ENCODE measurements at places on chromosomes 6 and 20. TPM values are rescaled to one million over a fixed set of nuclear protein-coding genes. Genes with fewer than 3 reads are reported as not detected.

- no peak for DNase-seq
Measured at GRCh38 chr6:113570161-113570560, 287.0 kb upstream of the MARCKS start.

DNA sequence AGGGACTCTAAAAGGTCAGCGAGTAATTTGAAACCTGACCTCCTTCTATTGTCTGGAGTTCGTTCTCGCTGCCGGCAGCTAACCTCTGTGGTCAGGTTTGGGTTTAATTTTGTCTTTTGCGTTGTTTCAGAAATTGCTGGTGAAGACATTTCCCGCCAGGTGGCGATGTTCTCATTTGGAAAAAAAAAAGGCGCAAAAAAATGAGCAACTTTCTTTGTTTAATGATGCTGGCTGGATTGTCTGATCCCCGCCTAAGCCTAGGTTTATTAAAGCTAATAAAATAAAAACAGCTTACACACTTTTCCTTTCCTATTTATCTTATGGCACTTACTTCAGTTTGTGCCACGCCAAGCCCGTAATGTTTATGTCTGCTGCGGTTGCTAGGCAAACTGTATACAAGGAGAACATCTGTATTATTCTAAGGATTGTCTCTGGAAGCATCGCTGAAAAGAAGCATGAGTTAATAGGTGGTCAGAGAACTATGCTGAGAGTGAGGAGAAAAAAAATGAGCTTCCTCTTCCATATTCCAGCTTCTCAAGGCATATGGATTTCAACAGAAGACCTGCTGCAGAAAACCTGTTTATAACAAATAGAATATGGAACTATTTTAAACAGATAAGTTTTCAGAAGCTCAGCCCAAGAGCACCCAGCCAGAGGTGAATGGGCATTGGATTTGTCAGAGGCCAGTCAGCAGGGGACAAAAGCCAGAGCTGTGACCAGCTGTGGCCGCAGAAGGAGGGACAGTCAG is 205.7 kb downstream of the DOK5 start:
- DNase-seq = no peak

DNA sequence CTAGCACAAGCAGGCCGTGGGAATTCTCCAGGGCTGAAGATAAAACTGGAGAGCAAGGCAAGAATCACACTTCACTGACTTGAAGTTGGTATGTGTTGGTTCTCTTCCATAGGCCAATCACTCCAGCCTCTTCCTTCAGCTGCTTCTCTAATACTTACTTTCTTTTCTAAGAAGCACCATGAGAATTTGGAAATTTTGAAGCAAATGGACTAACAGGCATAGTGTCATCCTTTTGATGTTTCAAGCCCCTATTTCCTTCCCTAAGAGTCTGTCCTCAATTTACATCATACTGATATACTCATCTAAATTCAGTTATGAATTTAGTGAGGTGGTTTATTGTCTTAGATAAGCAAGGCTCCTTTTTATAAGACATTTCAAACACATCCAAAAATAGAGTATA is 24.0 kb downstream of the SLC26A8 start:
- DNase-seq = no peak

DNA sequence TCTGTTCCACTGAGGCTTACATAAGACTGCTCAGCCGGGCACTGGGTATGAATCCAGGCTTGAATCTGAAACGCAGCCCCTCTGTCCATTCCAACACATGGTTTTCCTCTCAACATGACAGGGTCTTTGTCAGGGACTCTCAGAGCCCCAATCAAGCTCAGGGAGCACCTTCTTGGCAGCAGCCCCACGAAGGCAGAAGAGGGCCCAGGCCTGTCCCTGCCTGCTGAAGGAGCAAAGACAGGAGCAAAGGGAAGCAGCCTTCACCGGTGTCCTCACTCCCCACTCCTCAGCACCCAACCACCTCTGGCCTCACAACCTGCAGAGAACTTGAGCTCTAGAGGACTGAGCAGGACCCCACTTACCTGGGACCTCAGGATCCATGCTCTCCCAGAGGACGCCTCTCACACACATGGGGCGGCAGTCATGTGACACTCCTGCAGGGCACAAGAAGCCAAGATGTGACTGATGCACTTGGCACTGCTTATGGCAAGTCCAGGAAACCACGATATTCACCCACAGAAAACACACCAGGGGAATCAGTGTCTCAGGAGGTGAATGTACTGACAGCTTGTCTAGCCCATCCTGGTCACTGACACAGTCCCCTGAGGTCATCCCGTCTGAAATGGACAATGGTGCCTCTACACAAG is 4.3 kb downstream of the SNHG17 start:
- DNase-seq = no peak

GRCh38 chr6:170260686-170261085 is 30.2 kb downstream of the DLL1 start:
- DNase-seq = no peak

GRCh38 chr6:17313971-17314370 is 32.8 kb downstream of the RBM24 start:
- DNase-seq = no peak

DNA sequence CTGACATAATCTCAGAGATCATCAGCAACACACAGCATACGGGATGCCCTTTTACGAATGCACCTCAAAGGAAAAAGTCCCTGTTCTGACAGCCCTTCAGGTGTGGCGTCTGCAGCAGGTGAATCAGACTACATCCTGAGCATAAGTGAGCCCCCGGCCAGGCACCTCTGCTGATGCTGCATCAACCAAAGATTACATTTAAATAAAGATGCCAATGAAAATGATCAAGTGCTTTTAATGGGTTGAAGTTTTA is 58.7 kb downstream of the INSM1 start:
- no peak for DNase-seq

- no peak for DNase-seq
Measured at GRCh38 chr20:46006022-46006705, 2.5 kb upstream of the MMP9 start.

DNA sequence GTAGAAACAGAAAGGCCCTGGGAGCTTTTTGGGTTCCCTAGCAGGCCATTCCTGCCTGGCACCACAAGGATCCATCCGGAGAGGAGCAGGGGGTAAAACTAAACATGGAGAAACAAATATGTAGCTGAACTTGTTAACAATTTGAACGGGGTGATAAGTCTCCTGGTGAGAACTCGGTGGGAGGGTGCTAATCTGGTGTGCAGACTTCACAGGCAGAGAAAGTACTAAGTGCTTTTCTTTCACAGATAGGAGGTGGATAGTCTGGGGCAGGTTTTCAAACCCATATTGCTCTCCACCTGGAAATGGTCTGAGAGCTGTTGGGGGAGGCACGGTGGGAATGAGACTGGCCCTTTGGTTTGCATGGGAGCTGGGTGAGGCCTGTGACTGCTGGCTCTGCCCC is 196.3 kb upstream of the FUT9 start:
- DNase-seq = no peak

DNA sequence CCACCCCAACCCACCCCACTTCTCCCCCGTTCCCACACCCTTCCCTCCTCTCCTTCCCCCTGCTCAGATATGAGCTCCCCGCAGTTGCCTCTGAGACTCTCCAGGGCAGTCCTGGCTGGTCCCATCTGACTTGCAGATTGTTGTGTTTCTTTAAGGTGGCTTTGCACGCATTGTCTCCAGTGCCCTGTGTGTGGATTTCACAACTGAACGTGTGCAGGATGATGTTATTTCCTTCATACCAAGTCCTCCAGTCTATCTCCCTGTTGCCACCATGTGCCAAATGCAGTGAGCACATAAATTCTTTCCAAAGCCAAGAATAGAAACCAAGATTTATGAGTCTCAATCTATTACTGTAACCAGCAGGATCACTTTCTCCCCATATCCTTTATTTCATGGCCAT is 79.1 kb downstream of the TMEM242 start:
- DNase-seq = no peak

GRCh38 chr6:6699741-6700367 is 111.3 kb downstream of the LY86 start:
- no peak for DNase-seq

DNA sequence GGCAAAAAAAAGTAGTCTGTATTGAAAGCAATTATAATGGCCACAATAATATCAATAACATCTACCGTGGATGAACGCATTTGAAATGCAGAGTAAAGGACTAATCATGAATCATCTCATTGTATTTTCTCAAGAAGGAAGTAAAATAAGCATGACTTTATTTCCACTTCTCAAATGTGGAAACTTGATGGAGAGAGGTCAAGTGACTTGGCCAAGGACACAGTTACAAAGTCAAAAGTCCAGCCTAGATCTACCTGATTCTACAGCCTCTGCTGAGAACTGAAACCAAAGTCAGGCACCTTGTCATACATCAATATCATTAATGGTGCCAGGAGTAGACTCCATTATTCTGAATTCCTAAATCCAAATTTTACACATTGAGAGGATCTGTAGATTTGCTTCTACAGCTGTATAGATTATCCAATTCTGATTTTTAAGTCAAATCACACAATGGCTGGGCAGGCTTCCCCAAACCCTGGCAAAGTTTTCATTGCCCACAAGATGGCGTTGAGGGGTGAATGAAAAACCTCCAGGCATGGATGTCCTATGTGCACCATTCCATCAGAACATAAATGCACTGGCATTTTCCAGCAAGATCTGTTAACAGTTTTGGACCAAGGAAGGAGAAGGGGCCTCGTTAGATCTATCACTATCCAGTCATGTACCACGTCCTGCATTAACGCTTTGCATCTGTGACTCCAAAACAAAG is 423.1 kb downstream of the MAFB start:
- DNase-seq = no peak

DNA sequence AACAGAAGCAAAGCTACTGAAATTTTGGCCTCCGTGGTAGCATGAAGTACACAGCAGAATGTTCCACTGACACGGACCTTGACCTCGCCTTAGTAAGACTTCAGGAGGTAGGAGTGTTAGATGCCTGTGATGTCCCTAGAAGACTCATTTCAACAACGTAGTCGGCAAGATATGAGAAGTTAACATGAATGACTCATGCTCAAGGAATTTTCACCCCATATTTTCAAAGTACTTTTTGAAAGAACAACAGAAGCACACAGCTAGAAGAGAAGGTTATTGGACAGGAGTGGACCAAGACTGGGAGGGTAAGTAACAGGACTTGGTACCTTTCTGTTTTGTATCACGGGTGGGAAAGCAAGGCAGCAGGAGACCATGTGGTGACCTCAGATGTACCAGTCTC is 78.0 kb downstream of the DZANK1 start:
- DNase-seq = no peak

DNA sequence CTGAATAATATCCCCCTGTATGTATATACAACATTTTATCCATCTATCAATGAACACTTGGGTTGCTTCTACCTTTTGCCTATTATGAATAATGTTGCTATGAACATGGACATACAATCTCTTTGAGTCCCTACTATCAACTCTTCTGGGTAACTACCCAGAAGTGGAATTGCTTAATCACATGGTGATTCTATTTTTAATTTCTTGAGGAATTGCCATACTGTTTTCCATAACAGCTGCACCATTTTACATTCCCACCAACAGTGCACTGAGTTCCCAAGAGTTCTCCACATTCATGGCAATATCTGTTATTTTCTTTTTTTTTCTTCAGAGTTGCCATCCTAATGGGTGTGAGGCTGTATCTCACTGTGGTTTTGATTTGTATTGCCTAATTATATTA is 88.3 kb downstream of the ZHX3 start:
- no peak for DNase-seq

DNA sequence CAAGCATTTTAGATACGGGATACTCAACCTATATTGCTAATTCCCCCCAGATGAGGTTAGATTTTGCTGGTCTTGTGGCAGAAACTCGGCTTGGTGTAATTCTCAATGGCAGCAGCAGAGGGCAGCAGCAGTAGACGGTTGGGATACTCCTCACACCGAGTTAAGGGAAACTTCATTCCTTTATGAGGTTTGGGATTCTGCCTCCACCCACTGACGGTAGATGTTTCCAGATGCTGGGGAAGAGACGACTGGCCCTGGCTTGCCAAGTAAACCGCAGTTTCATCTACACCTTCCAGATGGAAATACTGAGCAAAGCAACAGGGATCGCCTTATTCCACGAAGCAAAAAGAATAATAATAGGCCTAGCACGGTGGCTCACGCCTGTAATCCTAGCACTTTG is 8.2 kb upstream of the TBC1D7 start:
- peak; percentile 76 for DNase-seq

DNA sequence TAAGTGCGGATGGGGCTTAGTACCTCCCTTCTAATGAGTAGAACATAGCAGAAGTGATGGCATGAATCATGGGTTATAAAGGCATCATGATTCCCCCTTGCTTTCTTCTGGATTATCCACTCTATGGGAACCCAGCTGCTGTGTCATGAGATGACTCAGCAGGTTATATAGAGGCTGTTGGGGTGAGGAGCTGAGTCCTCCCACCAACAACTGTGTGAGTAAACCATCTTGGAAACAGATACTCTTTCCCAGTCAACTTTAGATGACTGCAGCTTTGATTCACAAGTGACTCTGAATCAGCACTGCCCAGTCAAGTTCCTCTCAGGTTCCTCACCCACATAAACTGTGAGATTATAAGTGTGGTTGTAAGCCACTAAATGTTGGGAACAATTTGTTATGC is 46.3 kb downstream of the FAM83B start:
- no peak for DNase-seq

DNA sequence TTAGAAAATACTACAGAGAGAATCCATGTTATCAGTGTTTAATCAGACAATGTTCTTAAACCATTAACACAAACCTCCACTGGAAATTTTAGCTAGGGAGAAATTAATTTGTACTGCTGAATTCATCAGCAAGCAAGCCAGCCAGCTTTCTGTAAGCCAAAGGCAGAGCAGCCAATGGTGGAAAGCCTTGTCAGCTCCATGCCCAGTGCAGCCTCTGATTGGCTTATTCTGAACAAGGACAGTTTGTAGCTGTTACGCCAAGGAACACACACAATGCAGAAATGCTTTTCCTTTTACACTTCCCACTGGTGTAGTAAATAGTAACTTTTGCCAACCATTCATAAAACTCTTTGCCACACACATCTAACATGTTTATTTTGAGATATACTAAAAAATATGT is 265.0 kb downstream of the TENT5A start:
- no peak for DNase-seq

- DNase-seq = no peak
Measured at GRCh38 chr6:49888742-49889431, 22.6 kb upstream of the CRISP1 start.

The F13A1 gene
- 0.38 TPM for total RNA-seq

The OR2J3 gene
- total RNA-seq = not detected

The C6orf58 gene
- not detected for total RNA-seq

The LAMA5 gene
- total RNA-seq = 0.78 TPM

The PPIL4 gene
- total RNA-seq = 51.8 TPM

Data from CD4-positive, alpha-beta T cell (primary cell).